Chondrocyte (in vitro differentiated cells): ENCODE measurements at places on chromosomes 12 and 14.
A peak's percentile ranks its signal among the peaks of the same experiment; 100 is the strongest.

- DNase-seq, result no peak
Observed at GRCh38 chr12:106171117-106171750, 32.5 kb upstream of the NUAK1 start.

GRCh38 chr12:53624458-53624857 lies 1.7 kb downstream of the ATF7 start:
- no peak for DNase-seq

DNA sequence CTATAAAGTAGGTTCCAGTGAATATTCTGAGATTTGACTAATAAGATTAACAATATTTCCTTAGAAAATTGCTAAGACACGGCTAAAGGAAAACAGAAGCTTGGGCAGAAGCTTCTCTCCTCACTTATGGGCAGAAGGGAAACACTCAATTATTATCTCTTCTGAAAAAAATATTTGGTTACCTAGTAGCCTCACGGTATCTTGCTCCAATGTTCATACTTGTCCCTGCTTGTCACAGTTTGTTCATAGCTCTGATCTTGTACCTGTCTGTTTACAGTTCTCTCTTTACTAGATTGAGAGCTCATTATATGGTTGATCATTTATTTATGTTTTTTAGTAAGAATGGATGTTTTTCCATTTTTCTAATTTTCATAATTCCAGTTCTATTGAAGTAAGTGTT lies 458.0 kb upstream of the ATP2B1 start:
- DNase-seq, result no peak

DNA sequence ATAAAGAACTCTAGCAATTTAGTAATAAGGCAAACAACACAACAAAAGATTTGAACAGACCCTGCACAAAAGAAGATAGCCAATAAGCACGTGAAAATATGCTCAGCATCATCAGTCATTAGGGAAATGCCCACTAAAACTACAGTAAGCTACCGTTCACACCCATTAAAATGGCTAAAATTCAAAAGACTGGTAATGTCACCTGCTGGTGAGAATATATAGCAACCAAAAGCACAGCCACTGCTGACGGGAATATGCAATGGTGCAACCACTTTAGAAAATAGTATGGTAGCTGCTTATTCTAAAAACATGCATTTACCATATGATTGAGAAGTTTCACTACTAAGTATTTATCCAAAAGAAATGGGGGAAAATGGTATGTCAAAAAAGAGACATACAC lies 74.9 kb downstream of the DPF3 start:
- no peak for DNase-seq

DNA sequence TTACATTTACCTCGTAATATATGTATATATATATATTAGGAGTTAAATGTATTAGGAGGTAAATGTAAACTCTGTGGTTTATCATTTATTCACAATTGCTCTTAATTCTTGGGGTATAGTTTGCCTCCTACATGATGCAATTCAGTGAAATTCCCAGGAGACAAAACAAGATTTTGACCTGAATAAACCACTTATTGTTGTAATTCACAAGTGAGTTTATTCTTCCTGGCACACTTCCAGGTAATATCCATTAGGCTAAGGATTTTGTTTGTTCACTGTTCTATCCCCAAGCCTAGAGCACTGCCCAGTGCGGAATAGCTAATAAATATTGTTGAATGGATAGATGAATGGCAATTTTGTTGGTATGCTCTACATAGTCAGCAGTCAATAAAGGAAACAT lies 3.0 kb downstream of the SMIM10L1 start:
- no peak for DNase-seq

DNA sequence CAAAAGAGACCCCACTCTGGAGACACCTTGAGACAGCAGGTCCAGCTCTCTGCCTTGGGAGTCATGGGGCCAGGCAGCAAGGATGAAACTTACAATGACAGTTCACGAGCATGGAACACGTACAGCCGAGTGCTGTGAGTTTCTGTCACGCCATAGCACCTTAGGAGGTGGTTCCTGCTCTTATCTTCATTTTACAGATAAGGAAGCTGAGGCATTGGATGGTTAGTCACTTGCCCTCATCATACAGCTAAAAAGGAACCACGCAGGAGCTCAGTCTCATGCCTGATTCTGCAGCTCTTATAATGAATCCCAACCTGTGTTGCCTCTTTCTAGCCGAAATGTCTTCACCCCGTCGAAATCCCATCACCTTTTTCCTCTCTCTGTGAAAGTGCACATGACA lies 39.9 kb downstream of the C14orf132 start:
- no peak for DNase-seq

DNA sequence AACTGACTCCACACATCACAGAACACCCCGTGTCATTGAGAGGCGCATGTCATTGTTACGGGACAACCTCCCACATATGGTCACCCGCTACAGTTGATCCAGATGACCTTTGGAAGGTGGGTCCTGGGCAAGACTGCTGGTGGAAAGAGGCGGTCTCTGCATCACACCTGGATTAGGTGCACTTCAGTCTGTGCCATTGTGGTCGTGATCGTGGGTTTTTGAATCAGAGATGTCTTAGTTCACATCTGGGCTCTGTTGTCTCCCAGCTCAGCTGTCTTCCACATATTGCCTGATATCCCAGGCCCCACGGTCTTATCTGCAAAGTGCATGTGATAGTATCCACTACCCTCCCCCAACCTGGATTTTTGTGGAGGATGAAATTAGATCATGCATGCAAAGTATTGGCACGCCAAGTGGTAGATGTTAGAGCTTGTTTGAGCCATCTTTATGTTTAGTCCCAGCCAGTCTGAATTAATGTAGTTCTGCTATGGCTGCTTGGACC lies 208.7 kb upstream of the FOXN3 start:
- no peak for DNase-seq

GRCh38 chr12:89163918-89164317 lies 188.4 kb downstream of the DUSP6 start:
- DNase-seq, result no peak

DNA sequence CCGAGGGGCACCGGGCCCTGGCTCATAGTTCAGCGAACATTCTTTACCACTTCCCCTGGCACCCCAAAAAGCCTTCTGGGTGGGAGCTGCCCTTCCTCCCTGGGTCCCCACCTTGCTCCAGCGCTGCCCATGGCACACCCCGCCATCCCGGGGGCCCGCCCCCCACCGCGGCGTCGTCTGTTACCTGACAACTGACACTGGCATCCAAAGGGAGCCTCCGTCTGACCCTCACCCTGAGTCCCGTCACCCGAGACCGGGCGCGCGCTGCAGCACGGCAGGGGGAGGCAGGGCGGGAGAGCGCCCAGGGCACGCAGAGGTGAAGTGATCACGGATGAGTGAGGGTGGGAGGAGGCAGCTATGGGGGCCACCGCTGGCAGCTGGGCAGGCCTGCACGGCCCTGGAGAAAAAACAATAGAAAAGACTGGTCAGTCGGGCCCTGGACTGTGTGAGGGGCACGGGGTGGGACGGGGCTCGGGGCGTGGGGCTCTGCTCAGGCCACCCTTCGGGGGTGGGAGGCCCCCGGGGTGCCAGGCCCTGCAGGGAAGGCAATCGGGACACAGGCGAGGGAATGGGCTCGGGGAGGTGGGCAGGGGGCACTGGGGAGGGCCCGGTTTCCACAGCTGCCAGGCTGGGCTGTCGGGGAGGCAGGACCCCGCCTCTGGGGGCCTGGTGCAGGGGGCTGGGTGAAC lies 40.7 kb downstream of the BCL11B start:
- DNase-seq, result peak; percentile 88

DNA sequence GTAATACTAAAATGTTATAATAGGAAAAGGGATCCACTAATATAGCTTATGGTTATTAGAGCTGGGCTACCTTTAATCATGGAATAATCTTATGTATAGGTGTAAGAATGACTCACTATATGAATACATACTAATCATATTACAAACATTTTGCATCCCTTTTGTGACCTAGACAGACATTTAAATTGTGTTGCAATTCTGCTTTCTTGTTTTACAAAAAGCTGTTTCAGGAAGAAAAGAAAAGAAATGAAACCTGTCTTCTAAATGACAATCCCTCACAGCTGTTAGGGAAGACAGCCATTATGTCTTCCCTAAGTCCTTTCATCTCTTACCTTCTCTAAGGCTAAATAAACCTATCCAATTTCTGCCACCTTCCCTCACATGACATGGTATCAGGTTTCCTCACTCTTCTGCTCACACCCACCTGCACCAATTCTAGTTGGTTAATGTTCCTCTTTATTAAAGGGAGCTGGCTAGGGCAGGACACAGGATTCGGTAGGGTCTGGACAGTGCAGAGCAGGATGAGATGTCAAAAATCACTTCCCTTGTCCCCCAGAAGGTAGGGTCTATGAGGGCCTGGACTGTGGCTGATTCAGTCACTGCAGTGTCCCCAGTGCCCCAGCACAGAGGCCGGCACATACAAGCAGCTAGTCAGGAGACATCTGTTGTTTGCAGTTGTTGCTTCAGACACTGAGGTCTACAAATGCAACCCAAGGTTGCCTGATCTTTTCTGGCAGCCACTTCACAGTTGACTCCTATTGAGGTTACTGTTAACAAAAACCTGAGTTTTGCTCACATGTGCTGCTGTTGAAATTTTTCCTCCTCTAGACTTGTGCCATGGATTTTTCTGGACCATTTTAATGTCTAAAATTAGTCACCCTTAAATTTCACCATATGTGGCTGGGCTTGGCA lies 3.7 kb downstream of the DHRS7 start:
- DNase-seq, result no peak

GRCh38 chr12:77019920-77020319 lies 45.4 kb downstream of the E2F7 start:
- no peak for DNase-seq

- DNase-seq, result no peak
Observed at GRCh38 chr14:61623927-61624326, 71.4 kb upstream of the HIF1A start.

DNA sequence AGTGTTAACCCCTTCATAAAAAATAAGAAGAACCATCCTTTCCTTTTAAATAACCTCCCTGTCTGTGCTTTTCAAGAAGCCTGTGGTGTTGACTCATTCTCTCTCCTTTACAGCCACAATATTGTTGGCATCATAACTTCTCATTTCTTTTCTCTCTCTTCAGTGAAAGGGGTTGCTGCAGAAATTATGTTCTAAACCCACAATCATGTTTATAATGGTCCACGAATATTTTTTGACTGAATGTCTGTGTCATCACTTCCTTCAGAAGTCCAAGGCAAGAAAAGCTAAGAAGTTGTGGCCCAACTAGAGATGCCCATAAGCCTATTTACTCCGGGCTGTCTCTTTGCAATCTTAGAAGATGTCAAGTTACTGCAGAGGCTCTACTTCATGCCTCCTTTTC lies 488.3 kb downstream of the APAF1 start:
- DNase-seq, result no peak

GRCh38 chr12:82527165-82527780 lies 159.4 kb upstream of the TMTC2 start:
- no peak for DNase-seq

DNA sequence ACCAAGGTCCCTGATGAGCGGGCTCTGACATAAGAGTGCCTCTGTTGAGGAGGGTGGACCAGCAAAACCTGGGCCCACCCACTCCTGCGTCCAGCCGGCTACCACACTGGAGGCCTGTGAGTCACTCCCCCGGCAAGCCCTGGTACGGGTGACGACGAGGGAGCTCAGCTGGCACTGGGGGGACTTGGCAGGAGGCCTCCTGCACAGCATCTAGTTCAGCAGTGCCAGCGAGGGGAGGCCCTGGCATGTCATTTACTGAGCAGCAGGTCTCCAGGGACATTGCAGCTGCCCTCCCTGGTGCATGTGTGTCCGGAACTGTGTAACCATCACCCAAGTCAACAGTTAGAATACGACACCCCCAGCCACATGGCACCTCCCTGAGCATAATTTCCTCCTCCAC lies 24.4 kb downstream of the CD9 start:
- no peak for DNase-seq

DNA sequence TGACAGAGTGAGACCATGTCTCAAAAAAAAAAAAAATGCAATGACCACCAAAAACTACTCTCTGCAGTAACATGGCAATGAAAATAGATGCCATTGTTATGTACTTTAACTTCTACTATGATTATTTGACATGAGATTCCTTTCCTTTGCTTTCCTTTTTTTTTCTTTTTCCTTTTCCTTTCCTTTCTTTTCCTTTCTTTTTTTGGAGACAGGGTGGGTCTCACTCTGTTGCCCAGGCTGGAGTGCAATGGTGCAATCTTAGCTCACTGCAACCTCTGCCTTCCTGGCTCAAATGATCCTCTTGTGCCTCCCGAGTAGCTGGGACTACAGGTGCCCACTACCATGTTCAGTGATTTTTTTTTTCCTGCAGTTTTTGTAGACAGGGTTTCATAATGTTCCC lies 24.9 kb upstream of the ETFBKMT start:
- no peak for DNase-seq

GRCh38 chr12:106174876-106175275 lies 36.1 kb upstream of the NUAK1 start:
- no peak for DNase-seq

DNA sequence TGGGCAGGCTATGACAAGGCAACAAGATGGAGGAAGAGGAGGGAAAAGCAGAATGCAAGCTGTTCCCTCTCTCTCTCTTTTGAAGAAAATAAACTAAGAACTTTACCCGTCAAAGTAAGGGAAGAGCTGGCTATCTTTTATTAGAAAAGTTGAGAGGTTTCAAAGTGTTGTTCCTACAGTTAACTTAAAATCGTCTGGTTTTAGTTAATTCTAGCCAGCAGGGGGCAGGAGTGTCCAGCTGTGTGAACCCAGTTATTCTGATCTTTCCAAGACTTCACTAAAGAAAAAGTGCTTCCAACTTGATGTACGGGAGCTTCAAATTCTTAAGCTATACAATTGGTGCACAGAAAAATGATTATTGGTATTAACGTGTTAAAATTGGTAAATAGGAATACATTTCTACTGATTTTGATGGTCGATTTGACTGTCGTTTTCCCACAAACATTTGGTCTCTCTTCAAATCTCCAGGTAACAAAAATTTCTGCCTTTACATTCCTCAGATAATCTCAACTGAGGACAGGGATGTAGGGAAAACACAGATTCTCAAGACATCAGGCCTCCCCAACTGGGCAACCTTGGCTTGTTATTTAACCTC lies 28.4 kb upstream of the MON2 start:
- no peak for DNase-seq

- DNase-seq, result no peak
Observed at GRCh38 chr14:99672506-99673304, 11.4 kb upstream of the CYP46A1 start.

DNA sequence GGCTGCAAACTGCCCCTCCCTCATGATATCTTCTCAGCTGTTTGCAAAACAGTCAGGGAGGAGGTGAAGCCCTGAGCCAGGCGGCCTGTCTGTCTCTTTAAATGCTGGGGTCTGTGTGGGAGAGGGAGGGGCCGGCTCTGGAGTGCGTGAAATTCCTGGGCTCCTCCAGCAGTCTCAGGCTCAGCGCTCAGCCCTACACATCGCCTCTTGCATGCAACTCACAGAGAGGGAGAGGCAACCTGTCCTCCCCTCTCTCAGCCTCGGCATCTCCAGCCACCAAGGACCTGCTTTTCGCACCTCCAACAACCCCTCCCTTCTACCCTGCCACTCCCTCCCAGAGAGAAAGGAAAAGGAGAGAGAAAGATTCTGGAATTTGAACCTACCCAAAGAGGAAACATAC lies at the start of gene NRXN3:
Gene NRXN3 (plus strand): TSS at position 171 of the 400 bp plus-strand sequence. CDS start 72,721 bp downstream, outside the sequence.
- no peak for DNase-seq

DNA sequence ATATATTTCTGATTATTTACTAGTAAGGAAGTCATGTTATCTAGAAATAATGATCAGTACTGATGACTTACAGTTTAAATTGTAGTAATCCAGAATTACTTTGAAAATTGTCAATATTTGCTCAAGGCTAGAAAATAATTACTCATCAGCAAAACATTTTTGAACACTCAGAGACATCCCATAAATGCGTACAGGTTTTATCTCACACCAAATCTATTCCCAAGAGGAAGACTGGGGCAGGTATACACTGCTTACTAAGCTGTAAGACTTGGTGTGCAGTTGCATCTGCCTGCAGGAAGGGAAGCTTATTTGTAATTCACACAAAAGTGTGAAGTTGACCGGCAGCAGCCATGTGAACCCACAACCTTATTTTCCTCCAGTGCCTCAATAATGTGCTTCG lies 146.4 kb downstream of the CCER1 start:
- no peak for DNase-seq
